ENCODE measurements at places on chromosomes 5 and 9.

GRCh38 chr9:123544007-123544827 lies 188.2 kb downstream of the CRB2 start:
- DNase-seq: no peak

GRCh38 chr5:12217039-12217438 lies 312.8 kb upstream of the CTNND2 start:
- DNase-seq: no peak

- no peak for DNase-seq
These were observed 1.5 kb downstream of the SH3TC2 start for GRCh38 chr5:149061341-149061740.

- no peak for DNase-seq
These were observed 67.6 kb downstream of the ZSWIM6 start for GRCh38 chr5:61399679-61400078.

GRCh38 chr5:171776770-171777759 lies 8.6 kb upstream of the SMIM23 start:
- DNase-seq: no peak

DNA sequence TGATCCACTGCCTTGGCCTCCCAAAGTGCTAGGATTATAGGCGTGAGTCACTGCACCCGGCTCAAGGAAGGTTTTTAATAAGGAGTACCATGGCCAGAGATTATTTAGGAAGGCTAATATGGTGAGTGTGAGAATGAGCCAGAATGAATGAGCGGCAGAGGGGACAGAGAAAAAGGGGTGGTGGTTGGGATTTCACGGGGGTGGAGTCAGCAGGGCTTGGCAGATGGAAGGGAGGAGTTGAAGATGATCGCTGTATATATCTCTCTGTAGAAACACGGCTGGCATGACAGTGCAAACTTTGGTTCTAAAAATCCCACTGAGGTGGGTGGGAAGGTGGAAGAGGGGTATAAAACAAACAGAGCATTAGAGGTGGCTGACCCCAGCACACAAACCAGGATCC lies 176.7 kb upstream of the TBC1D2 start:
- DNase-seq: no peak

- DNase-seq: no peak
These were observed 209.8 kb upstream of the ELAVL2 start for GRCh38 chr9:24035816-24036215.

DNA sequence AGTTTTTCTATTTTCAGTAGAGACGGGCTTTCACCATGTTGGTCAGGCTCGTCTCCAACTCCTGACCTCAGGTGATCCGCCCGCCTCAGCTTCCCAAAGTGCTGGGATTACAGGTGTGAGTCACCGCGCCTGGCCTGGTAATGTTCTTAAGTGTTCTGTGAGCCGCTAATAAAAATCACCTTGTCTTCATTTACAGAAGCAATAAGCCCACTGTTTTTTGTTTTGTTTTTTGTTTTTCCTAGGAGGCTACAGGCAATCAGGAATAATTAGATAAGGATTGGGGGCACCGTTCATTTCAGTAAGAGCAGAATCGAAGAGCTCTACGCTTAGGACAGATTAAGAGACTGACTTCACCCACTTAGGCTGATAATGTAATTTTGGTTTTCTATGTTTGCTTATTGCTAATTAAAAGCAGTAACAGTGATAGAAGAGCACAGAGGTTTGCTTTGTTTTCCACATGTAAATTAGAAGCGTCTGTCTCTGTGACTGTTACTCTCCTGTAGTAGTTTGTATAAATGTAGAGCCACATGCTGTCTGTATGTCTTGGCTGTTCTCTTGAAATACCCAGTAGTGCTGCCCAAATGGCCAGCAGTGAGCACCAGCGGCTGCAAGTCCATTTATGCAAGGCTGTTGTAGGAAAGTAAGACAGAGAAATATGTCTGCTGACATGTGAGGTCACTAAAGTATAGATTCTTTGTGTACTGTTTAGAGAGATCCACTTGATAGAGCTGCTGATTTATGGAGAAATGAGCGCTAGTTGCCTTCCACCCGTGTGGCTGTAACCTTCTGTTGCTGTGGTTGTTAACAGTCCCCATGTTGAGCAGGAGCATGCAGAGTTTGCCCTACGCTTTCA lies 30.5 kb downstream of the TRIO start:
- DNase-seq: no peak

- DNase-seq: no peak
These were observed 20.4 kb downstream of the BDP1 start for GRCh38 chr5:71475788-71476384.

DNA sequence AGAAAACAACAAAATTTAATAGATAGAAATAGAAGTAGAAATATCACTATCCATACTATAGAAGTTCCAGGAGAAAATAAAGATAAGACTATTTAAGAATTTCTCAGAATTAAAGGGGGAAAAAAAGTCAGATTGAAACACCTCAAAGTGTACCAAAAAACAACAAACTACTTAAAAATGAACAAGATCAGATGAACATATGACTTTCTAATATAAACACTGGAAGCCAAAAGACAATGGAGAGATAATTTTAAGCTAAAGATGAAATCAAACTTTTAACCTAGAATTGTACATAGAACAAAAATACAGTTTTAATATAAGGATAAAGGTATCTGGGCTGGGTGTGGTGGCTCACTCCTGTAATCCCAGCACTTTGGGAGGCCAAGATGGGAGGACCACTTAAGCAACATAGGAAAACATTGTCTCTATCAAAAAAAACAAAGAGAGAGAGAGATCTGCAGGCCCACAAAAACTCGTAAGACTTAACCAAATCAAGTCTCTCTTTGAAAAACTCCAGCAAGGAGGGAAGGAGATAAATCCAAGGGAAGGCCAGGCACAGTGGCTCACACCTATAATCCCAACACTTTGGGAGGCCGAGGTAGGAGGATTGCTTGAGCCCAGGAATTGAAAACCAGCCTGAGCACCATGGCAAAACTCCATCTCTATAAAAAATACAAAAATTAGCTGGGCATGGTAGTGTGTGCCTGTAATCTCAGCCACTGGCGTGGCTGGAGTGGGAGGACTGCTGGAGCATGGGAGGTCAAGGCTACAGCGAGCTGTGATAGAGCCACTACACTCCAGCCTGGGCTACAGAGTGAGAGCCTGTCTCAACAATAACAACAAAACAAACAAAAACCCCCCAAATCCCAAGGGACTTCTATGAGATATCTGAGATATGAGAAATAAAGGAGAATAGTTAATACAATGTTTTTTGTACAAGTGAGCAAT lies 32.4 kb downstream of the ABHD17B start:
- DNase-seq: no peak

DNA sequence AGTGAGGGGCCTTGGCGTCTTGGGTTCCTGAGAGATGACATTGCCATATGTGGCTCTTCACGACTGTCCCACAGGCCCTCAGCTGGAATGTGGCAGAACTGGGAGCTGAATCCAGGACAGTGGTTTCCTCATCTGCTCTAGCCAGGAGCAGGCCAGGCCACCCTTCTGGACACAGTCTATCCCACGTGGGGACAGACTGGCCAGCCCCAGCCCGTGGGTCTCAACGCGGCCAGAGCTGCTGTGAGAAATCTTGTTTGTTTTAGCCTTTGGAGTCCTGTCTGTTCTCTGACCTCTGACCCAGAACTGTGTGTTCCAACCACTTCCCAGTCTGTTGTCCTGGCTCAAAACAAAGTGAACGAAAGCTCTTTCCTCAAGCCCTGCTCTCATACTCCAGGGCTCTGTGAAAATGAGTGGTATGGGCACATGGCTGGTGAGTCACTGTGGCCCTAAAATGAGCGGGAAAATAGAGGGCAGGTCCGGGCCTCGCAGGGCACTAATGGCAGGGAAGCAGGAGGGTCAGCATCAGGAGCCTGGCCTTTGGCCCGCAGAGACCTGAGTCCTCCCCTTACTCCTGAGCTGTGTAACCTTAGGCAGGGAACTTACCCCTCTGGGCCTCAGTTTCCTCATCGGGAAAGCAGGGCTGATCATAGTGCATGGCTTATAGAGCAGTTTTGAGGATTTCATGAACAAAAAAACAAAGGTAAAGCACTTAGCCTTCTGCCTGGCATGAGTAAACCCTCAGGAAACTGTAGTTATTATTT lies 34.8 kb upstream of the GLRX start:
- no peak for DNase-seq

GRCh38 chr5:140632366-140633020 lies 482 bp downstream of the CD14 start:
- peak; percentile 80 for DNase-seq

DNA sequence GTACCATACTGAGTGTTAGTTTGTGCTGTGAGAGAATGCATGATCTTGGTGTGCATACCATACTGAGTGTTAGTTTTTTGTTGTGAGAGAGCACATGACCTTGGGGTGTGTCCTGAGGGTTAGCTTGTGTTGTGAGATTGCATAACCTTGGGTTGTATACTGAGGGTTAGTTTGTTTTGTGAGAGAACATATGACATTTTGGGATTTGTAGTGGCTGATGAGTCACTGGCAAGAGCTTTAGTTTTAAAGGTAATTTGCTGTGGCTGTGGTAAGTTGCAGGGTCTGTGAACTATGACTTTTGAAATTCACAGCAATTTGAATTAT lies 1068.3 kb upstream of the EDIL3 start:
- no peak for DNase-seq

GRCh38 chr9:134372581-134373267 lies 46.5 kb downstream of the RXRA start:
- DNase-seq: no peak

GRCh38 chr5:103138202-103138690 lies 18.1 kb downstream of the PPIP5K2 start:
- no peak for DNase-seq

GRCh38 chr5:134590992-134591659 lies 41.5 kb downstream of the SAR1B start:
- peak; percentile 71 for DNase-seq

DNA sequence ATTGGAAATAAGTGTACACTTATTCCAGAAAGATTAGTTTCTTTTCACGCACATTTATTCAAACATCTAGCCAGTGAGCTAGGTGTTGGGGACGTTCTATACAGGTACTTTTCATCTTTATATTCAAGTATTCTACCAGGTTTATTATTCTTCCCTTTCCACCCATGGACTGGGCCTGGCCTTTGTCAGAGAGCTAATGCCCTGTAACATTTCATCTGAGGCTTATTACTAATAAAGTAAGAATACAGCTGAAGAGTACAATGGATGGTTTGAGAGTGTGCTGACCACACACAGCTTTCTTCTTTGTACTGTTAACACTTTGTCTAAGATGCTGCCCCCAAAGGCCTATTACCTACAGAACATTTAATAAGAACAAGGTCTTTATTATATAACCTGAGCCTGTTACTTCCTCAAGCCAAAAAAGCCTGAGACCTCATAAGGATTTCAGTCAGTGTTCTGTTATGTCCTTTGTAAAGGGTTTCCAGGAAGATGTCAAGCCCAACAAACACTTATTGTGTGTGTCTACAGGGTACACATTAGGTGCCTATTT lies 93.5 kb downstream of the ZNF608 start:
- DNase-seq: no peak

GRCh38 chr5:5951953-5952352 lies 426.4 kb downstream of the MED10 start:
- no peak for DNase-seq

DNA sequence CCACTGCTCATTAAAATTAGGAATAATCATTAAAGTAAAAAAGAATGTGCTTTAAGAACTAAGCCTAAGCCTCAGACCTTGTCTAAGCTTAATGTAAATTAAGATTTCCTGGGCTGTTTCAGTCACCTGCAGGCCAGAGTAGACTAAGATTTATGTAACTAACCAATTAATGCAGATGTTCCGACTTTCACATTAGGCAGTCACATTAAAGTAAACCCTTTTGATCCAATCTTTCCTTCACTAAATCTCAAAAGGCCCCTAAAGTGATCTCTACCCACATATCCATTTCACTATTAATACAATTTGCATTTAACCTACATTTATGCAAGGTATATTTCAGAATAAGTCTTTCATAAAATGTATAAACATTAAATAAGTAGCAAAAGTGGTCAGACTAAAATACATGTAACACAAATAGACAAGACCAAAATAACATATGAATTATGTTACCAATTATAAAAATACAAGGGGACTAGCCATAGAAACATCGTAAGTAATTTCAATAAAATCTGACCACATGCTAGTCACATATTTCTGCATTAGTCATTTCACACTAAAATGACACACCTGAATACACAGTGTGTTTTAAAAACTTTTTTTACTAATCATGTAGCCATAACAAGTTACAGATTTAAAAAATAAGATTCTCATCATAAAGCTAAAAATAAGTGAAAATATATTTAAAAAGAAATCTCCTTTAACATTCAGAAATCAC lies 7.7 kb downstream of the NR3C1 start:
- DNase-seq: no peak

- no peak for DNase-seq
These were observed 35.4 kb upstream of the TMC1 start for GRCh38 chr9:72485821-72486593.

- no peak for DNase-seq
These were observed 23.7 kb upstream of the SPZ1 start for GRCh38 chr5:80296121-80296520.

DNA sequence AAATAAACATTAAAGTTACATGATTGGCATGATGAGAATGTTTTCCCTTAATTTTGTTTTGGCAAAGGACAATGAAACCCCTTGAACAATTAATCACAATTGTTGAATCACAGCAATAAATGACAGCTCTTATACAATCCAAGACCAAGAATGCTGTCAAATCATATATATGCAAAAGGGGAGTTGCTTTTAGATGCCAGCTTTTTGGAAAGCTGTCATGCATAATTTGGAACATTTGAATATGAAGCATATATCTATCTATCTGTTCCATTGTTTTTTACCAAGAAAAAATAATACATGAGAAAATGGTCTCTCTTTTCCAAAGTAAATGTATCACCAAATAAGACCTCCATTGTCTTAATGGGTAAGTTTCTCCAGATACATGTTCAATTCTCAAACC lies 44.5 kb downstream of the SPOCK1 start:
- no peak for DNase-seq

GRCh38 chr9:84759300-84759750 lies 89.8 kb downstream of the NTRK2 start:
- DNase-seq: peak; percentile 78

DNA sequence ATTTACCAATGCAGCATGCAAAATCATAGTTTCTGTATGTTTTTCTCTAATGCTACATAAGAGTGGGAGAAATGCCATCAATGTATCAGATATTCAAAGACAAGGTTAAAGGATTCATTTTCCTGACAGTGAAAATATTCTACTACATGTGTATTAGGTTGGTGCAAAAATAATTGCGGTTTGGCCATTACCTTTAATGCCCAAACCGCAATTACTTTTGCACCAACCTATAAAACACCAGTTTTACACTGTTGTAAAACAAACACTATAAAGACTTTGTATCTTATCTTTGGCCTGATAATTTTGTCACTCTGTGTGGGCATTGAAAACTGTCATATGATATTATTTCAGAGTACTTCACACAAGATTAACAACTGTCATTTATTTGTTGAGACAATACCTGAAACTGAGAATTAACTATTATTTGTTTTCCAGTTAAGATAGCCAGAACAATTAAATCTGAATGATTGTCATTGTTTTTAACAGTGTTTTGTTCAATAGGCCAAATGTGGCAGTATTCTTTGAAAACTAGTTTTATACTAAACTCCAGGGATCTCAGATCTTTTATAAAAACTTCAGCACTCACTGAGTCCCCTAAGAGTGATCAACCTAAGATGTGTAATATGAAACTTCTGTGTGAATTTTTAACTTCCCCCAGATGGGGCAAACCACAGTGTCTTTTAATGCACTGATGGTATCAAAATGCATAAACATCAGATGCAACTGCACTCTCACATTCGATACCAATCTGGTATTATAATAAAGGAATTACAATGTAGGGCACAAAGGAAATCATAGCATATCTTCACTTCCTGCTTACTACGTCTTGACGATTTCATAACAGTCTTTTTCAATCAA lies 53.8 kb upstream of the FBN2 start:
- no peak for DNase-seq

- no peak for DNase-seq
These were observed 58.9 kb upstream of the ANKH start for GRCh38 chr5:14930486-14930885.
